ENCODE measurements at places on chromosomes 2 and 18. TPM values are rescaled to one million over a fixed set of nuclear protein-coding genes. Genes with fewer than 3 reads are reported as not detected.

The HJURP gene
- 1.2 TPM for total RNA-seq

The ABCG8 gene
- not detected for total RNA-seq

The MARCHF4 gene
- 0.09 TPM for total RNA-seq

The ASXL3 gene
- 1.3 TPM for total RNA-seq

The TSHZ1 gene
- 17.3 TPM for total RNA-seq

The CYP27A1 gene
- total RNA-seq, result 180 TPM

The TUBA4B gene
- total RNA-seq, result not detected

The TUBA3E gene
- total RNA-seq, result not detected

The SIX3 gene
- not detected for total RNA-seq

DNA sequence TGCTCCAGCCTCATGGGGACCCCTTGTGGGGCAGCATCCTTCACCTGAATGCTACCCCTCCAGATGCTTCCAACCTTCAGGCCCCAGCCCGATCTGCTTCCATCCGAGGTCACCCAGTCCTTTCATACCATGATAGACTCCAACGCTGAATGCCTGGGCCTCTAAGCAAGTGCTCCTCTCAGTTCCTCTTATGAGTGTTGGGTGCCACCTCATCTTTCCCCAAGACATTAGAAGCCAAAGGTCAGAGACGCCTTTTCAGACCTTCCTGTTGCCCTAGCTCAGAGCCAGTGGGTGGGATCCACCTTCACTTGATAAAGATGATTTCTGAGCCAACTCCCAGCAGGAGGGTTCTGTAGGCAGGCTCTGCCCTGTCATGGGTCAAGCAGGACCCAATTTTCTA is 174.5 kb upstream of the MGAT5 start:
- H3K4me3 ChIP-seq, result no peak overlapping the region
- H3K27me3 ChIP-seq, result no peaks in the 10 kb centered on the region
- no peak overlapping the region for H3K27ac ChIP-seq
- DNase-seq, result no peak
- peaks cover 6% of the 10 kb centered on the region for H3K4me1 ChIP-seq
- no peaks in the 10 kb centered on the region for H3K36me3 ChIP-seq

- H3K36me3 ChIP-seq, result no peaks in the 10 kb centered on the region
- H3K27ac ChIP-seq, result no peak overlapping the region
- H3K4me3 ChIP-seq, result no peak overlapping the region
- no peak for DNase-seq
Measured at GRCh38 chr2:111667542-111668273, 216.3 kb downstream of the ANAPC1 start.

DNA sequence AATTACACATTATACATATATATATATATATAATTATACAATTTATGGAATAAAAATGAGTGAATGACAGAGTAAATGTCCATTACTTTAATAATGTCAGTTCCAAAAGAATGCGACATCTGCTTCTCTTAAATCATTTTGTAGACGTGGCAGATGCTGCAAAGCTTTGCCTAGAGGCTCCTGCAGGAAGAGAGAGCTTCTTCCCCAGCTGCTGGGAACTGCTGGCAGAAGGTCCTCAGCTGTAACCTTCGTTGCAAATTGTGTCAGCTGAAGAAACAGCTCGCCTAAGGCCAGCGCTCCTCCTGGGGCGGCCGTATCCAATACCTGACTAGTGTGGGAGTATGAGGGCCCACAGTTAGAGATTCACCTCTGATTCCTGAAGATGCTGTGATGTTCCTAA is 9.6 kb upstream of the THNSL2 start:
- H3K27me3 ChIP-seq, result no peaks in the 10 kb centered on the region
- no peak for DNase-seq
- no peaks in the 10 kb centered on the region for H3K4me1 ChIP-seq
- H3K4me3 ChIP-seq, result no peak overlapping the region
- H3K36me3 ChIP-seq, result no peaks in the 10 kb centered on the region

DNA sequence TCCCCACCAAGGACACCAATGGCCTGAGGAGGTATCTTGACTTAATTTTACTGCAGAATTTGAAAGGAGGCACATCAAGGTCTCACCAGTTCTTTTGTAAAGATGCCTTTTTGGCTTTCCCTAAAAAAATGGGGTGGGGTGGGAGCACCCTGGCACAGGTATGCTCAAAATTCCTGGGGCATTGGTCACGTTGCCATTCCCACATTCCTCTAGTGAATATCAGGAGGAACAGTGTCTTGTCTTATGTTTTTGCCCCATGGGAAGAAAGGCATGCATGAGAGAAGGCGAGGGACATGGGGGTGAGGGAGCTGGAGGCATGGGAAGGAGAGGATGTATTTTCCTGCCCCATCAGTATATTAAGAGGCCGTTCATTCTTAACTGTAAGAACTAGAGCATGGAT is 275.3 kb downstream of the CMPK2 start:
- no peaks in the 10 kb centered on the region for H3K4me1 ChIP-seq
- no peak overlapping the region for H3K27ac ChIP-seq
- H3K27me3 ChIP-seq, result no peaks in the 10 kb centered on the region

DNA sequence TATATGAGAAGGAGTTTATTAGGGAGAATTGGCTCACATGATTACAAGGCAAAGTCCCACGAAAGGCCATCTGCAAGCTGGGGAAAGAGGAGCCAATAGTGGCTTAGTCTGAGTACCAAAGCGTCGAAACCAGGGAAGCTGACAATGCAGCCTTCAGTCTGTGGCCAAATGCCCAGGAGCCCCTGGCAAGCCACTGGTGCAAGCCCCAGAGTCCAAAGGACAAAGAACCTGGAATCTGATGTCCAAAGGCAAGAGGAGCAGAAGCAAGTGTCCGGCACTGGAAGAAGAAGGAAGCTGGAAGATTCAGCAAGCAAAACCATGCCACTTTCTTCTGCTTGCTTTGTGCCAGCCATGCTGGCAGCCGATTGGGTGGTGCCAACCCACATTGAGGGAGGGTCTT is 74.3 kb upstream of the NPAS2 start:
- no peak overlapping the region for H3K27ac ChIP-seq
- no peak for DNase-seq
- H3K4me1 ChIP-seq, result no peaks in the 10 kb centered on the region
- no peaks in the 10 kb centered on the region for H3K36me3 ChIP-seq
- H3K27me3 ChIP-seq, result no peaks in the 10 kb centered on the region

DNA sequence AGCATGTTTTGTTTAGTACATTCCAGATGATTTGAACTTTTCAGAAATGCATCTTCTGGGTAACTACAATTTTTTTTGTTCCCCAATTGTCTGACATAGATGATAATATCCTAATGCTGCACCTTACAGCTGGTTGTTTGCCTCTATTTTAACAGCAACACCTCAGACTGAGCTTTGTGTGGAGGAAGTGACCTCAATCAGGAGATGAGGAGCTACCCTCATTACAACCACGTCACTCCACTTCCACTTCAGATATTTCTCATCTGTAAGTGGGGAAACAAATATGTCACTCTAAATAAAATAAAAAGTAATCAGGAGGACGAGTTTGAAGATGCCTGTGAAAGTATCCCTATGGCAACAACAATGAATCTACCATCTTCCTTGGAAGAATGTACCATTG is 12.1 kb upstream of the SRSF7 start:
- H3K27ac ChIP-seq, result no peak overlapping the region
- no peaks in the 10 kb centered on the region for H3K36me3 ChIP-seq
- no peak for DNase-seq
- no peaks in the 10 kb centered on the region for H3K4me1 ChIP-seq
- H3K27me3 ChIP-seq, result no peaks in the 10 kb centered on the region

DNA sequence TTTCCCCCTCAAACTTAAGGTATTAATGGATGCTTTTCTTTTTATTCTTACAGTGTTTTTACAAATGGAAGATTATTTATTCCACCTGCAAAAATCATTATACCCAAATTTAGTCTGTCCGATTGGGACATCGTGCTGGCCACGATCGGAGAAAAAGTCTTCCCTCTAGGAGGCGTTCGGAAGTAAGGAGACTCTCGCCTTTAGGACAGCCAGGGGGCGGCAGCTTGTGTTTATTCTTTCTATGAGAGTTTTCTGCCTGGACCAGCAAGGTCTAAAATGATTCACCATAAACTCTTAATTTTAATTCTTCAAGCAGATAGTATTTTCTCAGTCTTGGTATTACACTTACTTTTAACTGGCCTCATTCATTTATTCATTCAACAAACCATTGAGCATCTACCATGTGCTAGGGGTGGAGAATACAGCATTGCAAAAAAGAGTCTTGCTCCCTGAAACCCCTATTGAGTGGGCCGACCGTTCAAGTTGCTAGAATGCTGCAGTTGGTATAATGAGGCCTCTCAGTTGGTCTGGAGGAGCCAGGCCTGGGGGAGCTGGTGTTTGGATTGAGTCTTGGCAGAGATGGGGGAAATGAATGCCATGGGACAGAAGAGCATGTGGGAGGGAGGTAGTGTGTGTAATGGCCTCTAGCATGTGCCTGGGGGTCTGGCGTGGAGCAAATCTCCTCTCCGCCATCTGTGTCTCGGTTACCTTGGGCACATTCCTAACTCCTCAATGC is 38.7 kb downstream of the DCDC2C start:
- H3K27me3 ChIP-seq, result no peaks in the 10 kb centered on the region
- no peaks in the 10 kb centered on the region for H3K4me1 ChIP-seq
- H3K36me3 ChIP-seq, result no peaks in the 10 kb centered on the region
- no peak overlapping the region for H3K27ac ChIP-seq
- no peak for DNase-seq
- H3K4me3 ChIP-seq, result no peak overlapping the region

DNA sequence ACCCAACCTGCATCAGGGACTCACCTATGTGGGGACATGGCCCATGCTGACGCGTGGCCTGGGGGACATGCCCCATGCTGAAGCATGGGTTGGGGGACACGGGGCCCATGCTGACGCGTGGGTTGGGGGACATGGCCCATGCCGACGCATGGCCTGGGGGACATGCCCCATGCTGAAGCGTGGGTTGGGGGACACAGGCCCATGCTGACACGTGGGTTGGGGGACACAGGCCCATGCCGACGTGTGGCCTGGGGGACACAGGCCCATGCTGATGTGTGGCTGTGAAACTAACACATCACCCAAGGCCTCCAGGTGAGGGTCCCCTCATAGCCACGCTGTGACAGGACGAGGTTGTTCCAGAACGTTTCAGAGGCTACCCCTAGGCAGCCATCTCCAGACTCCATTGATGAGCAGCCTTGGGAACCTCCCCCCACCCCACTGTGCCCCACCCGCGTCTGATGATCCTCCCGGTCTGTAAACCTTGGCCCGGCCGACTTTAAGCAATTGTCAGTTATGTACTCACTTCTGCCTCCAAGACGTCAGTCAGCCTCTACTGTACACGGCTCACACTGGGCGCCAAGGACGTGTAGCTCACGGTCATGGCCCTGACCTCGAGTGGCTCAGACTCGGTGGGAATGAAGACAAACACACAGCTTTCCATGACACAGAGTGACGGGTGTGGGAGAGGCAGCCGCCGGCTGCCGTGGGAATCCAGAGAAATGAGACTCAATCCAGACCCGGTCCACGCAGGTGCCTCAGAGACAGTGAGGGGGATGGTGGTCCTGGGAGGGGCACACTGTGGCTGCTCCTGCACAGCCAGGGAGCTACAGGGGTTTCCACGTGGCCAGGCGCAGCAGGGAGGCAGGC is 50.2 kb upstream of the SLC66A3 start:
- H3K4me1 ChIP-seq, result no peaks in the 10 kb centered on the region
- peak overlapping the region; percentile 11 for H3K27ac ChIP-seq
- no peaks in the 10 kb centered on the region for H3K27me3 ChIP-seq
- peak; percentile 48 for DNase-seq

DNA sequence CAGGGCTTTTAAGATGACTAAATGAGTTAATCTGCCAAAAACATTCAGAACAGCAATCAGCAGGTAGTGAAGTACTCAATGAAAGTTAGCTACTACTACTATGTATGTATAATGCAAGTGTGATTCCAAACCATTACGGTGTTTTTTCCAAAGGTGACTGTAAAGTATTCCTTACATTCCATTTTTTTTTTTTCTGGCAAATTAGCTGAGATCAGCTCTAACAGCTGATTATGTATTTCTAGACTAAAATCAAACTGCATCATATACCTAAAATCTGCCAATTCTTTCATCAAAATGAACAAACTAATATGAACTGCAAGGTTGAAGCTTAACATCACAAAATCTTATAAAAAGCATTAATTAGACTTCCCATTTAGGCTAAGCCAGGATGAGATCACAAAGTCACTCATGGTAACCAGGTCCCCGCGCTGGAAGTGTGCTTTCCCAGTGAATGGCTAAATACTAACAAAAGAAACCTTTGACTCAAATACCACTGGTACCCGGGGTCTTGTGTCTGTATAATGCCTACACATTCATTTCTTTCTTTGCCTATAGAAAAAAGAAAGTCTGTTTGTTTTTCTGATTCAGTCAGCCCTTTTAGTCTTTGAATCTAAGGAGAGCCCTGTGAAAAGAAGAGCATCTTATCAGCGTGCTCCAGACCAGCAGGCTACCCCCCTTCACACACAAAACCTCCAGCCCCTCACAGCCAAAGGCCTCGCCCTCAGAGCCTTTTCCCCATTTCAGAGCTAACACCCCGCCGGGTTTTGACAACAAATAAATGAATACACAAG is 88.3 kb downstream of the RBMS1 start:
- no peaks in the 10 kb centered on the region for H3K27me3 ChIP-seq
- H3K27ac ChIP-seq, result peak overlapping the region; percentile 96
- peaks cover 67% of the 10 kb centered on the region for H3K4me1 ChIP-seq
- no peak for DNase-seq

DNA sequence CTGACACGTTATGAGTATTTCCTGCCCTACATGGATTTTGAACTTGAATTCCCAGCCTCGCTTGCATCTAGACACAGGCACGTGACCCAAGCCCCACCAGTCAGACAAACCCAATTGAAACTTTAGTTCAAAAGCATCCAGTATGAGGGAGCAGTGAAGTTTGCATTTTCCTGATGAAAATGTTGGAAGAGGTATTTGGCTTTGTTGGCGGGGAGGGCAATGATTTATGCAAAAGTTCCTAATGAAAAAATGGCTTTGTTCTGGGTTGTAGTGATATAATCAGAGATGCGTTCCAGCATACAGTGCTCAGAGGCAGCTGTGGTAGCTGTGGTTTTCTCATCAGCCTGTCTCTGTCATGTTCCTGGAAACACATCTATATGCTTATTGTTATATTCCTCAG is 36.8 kb upstream of the CPS1 start:
- no peaks in the 10 kb centered on the region for H3K27me3 ChIP-seq
- no peak overlapping the region for H3K27ac ChIP-seq
- no peaks in the 10 kb centered on the region for H3K4me1 ChIP-seq
- H3K4me3 ChIP-seq, result no peak overlapping the region

DNA sequence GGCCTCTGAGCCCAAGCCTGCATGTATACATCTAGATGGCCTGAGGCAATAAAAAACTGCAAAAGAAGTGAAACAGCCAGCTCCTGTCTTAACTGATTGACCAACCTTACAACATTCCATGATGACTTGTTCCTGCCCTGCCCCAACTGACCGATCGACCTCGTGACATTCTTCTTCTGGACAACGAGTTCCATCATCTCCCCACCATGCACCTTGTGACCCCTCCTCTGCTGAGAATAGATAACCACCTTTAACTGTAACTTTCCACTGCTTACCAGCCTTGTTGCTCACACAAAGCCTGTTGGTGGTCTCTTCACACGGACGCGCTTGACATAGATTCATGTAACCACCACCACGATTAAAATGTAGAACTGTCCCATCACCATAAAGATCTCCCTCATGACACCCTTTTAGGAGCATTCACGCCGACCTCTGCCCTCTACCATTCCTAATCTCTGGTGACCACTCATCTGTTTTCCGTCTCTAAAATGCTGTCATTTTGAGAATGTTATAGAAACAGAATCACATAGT is 120.1 kb upstream of the REV1 start:
- H3K4me3 ChIP-seq, result no peak overlapping the region
- no peak overlapping the region for H3K27ac ChIP-seq
- no peak for DNase-seq
- no peaks in the 10 kb centered on the region for H3K27me3 ChIP-seq
- peaks cover 4% of the 10 kb centered on the region for H3K4me1 ChIP-seq

- H3K4me1 ChIP-seq, result no peaks in the 10 kb centered on the region
- H3K36me3 ChIP-seq, result no peaks in the 10 kb centered on the region
- H3K4me3 ChIP-seq, result no peak overlapping the region
- H3K27me3 ChIP-seq, result no peaks in the 10 kb centered on the region
- no peak for DNase-seq
- H3K27ac ChIP-seq, result no peak overlapping the region
Measured at GRCh38 chr2:44680424-44680971, 261.0 kb upstream of the SIX3 start.

Measured in upper lobe of right lung (tissue), 1 donor.